CD4-positive, alpha-beta T cell treated with Interleukin-15 for 1 hour (primary cell): ENCODE measurements at places on chromosomes 7 and 10.

DNA sequence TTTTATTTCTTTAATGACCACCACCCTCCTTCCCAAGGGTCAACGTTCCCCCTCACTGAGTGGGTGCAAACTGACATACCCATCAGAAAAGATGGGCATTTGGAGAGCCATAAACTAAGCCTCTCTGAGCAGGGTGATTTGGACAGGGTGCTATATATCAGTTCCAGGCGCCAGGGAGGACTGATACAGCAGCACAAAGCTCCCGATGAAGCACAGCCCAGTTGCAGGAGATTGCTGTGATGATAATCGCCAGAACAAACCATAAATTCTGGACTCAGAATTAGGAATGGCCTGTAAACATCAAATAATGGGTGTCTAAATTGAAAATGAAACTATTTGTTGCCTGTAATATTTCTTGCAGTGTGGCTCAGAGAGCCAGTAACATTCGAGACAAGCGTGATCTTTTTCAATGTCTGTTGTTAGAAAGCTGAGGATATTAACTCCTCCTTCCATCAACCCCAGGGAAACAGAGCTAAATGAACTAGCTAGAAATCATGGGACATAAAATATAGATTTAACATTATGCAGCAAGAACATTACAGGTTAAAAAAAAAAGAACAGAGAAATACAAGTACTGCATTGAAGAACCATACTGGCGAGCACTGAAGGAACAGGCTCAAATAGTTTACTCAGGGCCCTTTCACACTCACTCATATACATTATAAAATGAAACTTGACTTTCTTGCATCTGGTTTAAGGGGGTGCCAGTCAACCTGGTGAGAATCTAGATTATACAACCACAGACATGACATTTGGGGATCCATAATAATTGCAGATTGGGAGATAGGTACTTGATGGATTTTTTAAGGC lies 137.5 kb upstream of the LRRTM3 start:
- no peak for DNase-seq

- no peak for DNase-seq
Measured at GRCh38 chr10:92750791-92751533, 61.2 kb downstream of the HHEX start.

DNA sequence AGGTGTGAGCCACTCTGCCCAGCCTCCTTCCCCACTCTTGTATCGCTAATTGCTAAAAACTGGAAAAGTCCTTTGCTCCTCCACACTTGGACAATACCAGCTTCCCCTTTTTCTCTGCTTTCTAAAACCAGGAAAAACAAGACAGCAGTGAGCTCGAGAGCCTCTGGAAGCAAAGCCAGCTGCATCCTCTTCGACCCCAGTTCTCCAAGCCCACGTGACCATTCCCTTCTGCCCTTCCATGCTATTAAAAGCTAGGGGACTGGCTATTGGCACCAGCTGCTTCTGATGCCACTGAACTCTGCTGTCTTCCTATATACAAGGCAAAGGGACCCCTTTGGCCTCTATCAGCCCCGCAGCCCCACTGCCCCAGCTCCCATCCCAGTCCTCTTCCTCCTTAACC lies 92.2 kb downstream of the SPDYE5 start:
- no peak for DNase-seq

DNA sequence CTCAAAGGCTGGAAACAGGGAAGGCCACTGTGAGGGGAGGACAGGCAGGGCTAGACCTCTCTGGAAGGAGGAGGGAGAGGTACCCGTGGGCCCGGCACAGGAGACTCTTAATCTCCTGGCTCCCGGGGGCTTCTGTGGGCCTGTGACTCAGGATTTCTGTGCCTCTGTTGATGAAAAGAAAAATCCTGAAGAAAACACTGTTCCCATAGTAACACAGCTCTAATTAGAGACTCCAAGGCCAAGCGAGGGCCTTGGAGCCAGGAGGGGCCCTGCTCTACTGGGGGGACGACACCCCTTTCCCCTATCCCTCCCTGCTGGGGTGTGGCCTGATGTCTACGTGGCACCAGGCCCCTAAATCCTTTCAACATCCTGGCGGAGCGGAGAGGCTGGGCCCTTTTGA lies 174.1 kb upstream of the TNRC18 start:
- no peak for DNase-seq

- DNase-seq: no peak
Measured at GRCh38 chr7:12861070-12861469, 173.6 kb downstream of the ARL4A start.

- DNase-seq: no peak
Measured at GRCh38 chr10:123151737-123152135, 2.5 kb upstream of the BUB3 start.

GRCh38 chr10:5683065-5683464 lies 1.6 kb upstream of the TASOR2 start:
- DNase-seq: no peak

GRCh38 chr7:84060760-84061261 lies 133.8 kb downstream of the SEMA3A start:
- DNase-seq: no peak

- no peak for DNase-seq
Measured at GRCh38 chr7:115099906-115100305, 178.0 kb downstream of the MDFIC start.
